Right cardiac atrium (tissue), 5 donors: ENCODE measurements at places on chromosomes 4 and X. TPM values are rescaled to one million over a fixed set of nuclear protein-coding genes. Genes with fewer than 3 reads are reported as not detected.

EMCN gene
- 21.8 TPM for polyA plus RNA-seq

GRCh38 chrX:110665223-110666002, 130.2 kb downstream of the CHRDL1 start:
- no peak for DNase-seq

MMRN1 gene
- polyA plus RNA-seq, result 3.8 TPM

NAA15 gene
- polyA plus RNA-seq, result 9.2 TPM

DNA sequence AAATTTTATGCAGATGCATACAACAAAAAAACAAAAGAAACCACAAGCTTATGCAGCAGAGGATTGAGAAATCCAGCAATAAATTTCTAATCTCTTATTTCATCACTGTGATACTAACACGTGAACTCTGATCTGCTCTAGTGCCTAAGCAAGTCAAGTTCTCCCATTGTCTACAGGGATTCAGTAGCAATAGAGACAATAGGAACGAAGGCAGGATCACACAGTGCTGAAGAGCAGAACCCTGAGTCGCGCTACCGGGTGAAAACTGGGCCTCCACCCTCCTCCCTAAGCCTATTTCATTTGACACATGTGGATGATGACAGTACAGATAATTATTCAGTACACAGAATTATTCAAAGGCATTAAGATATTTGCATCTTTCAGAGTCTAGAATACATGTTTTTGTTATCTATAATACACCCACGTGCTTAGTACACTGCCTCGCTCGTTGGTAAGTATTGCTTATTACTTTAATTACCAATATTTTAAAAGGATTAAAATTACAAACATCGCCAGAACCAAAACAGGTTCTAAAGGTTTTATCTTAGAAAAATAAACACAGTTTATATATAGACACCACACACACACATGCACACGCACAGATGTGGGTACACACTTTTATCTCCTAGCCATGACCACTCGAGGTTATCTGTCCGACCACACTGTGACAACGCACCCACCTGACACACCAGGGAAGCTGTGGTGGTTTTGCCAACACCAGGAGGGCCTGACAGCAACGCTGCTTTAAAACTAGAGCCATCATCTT, 60.1 kb downstream of the RFC1 start:
- DNase-seq, result peak; percentile 60

DNA sequence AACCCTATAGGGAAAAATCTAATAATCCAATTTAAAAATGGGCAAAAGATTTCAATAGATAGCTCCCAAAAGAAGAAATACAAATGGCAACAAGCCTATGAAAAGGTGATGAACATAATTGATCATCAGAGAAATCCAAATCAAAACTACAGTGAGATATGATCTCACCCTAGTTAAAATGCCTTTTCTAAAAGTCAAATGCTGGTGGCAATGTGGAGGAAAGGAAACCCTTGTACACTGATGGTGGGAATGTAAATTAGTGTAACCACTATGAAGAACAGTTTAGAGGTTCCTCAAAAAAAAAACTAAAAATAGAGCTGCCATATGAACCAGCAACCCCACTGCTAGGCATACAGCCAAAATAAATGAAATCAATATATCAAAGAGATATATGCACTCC, 44.5 kb downstream of the STPG2 start:
- no peak for DNase-seq

KIT gene
- 0.18 TPM for polyA plus RNA-seq

DNA sequence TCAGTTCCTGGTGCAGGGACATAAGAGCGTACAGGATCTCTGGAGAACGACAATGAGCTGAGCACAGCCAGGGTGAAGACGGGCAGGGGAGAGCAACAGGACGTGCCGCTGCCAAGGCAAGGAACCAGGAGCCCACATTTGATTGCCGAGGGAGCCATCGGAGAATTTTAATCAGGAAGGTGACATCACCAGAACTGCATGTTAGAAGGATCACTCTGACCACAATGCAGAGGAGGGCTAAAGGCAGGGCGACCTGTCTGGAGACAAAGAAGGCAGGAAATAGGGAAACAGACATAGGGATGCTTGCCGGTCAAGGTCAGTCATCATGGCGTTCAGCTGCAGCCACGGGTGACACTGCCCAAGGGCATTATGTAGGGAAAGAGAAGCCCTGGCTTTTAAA, 81.4 kb downstream of the RBM47 start:
- DNase-seq, result no peak

LRP2BP gene
- polyA plus RNA-seq, result 1.3 TPM

DNA sequence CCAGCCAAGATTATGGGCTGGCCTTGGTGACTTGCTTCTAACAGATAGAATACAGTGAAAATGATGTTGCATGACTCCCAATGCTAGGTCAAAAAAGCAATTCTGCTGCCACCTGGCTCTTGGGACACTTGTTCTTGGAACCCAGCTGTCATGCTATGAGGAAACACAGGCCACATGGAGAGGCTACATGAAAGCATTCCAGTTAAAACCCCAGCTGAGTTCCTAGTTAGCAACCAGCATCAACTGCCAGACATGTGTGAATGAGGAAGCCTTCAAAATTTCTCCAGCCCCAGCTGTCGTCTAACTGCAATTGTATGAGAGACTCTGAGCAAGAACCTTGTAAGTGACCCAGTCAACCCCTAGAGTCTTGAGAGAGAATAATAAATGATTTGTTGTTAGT, 105.2 kb upstream of the FGF16 start:
- DNase-seq, result no peak

ZFYVE28 gene
- 3.5 TPM for polyA plus RNA-seq

ZCCHC12 gene
- polyA plus RNA-seq, result 0.05 TPM

GRCh38 chr4:40524366-40525041, 105.2 kb downstream of the RBM47 start:
- DNase-seq, result peak; percentile 25

DNA sequence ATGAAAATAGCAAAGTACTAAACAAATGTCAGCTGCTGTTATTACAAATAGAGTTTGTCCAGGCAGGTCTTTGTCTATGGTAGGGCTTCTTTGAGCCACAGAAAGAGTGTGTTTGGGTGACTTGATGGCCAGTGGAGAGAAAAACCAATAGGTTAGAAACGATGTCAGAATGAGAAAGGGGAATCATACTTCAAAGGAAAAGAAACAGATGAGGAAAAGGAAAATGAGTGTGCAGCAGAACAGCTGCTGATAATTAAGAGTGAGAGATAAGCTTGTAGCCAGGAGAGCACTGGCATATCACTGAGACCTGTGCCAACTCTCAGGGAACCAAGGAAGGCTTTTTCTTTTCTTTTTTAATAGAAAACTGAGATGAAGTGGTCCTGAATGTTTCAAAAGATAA, 257.2 kb downstream of the ARHGAP24 start:
- no peak for DNase-seq

GAB3 gene
- polyA plus RNA-seq, result 4.7 TPM

DNA sequence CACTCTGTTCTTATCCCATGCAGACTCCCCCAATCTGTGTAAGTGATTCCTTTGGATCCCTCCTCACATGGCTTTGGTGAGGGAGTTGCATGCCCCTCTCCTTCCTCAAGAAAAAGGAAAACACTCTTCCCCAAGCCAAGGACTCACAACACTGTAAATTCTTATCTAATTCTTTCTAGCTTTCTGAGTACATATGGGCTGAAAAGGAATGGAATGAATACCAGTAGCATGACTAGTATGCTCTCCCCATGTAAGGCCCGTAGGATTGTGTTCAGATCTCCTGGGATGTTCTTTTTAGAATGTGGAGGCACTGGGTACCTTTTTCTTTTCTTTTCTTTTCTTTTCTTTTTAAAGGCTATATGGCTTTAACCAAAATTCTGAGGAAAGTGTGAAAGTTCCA, 17.0 kb upstream of the MAGED1 start:
- no peak for DNase-seq

ZCCHC18 gene
- 0.70 TPM for polyA plus RNA-seq

GRCh38 chrX:119708936-119709335, 16.0 kb upstream of the SEPTIN6 start:
- DNase-seq, result no peak
